Heart left ventricle (tissue), 16 donors: ENCODE measurements at places on chromosomes 1 and 21.
A peak's percentile ranks its signal among the peaks of the same experiment; 100 is the strongest.

DNA sequence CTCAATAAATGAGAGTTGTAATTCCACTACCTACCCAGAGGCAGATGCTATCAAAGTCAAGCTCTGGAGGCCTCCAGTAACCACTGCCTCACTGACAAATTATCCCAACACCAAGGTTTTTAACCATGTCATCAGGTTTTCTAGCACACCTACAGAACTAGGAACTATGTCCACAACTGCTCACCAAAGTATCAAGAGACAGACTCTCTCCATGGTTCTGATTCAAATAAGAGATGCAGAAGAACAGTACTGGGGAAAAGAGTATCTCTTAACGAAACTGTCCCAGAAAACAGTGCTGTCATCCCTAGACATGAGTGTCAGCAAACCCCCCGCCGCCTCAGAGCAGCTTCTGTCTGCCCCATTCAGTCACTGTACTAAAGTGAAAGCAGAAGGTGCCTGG lies 301.7 kb downstream of the OMA1 start:
- H3K27me3 ChIP-seq, result peaks cover 27% of the 10 kb centered on the region
- peaks cover 19% of the 10 kb centered on the region for H3K4me1 ChIP-seq
- no peak overlapping the region for H3K4me3 ChIP-seq
- H3K36me3 ChIP-seq, result no peaks in the 10 kb centered on the region
- no peak for DNase-seq
- H3K27ac ChIP-seq, result no peak overlapping the region

- no peaks in the 10 kb centered on the region for H3K36me3 ChIP-seq
- DNase-seq, result no peak
- no peaks in the 10 kb centered on the region for H3K27me3 ChIP-seq
- H3K27ac ChIP-seq, result no peak overlapping the region
- H3K4me1 ChIP-seq, result peaks cover 4% of the 10 kb centered on the region
Measured at GRCh38 chr1:74193908-74194307, 4.1 kb downstream of the LRRIQ3 start.

- no peak overlapping the region for H3K4me3 ChIP-seq
Measured at GRCh38 chr21:29641635-29642550, 297.9 kb downstream of the GRIK1 start.

DNA sequence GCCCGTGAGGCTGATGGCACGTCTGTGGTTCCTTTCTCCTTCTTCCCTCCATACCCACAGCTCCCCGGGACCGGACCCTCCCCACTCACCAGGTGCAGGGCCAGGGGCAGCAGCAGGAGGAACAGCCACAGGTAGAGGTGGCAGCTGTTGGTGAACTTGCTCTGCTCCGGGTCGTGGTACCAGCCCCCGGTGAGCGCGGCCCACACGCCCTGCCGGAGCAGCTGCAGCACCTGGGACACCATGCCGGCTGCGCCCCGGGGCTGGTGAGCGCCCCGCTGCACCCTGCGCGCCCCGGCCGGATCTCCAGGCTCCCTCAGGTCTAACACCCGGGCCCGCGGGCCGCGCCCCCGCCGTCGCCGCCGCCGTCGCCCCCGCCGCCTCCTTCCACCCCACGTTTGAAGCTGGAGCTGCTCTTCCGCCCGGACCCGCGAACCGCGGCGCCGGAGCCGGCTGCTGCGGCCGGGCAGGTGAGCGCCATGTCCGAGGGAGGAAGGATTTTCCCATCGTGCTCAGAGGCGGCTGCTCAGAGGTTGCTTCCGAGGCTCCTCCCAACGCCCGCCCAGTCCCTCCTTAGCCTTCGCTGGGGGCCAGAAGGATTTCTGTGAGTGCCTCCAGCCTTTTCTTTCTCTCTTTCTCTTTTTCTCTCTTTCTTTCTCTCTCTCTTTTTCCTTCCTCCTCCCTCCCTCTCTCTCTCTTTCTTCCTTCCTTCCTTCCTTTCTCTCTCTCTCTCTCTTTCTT lies at the start of gene PCNX2:
TSS of gene PCNX2 (minus strand) at position 489 of the 738 bp plus-strand sequence. CDS start at position 242, 247 bp downstream.
- peak; percentile 34 for DNase-seq
- peaks cover 6% of the 10 kb centered on the region for H3K27me3 ChIP-seq
- no peaks in the 10 kb centered on the region for H3K36me3 ChIP-seq
- no peak within 1 kb of the TSS for H3K27ac ChIP-seq
- H3K4me3 ChIP-seq, result peak within 1 kb of the TSS; percentile 61

- no peaks in the 10 kb centered on the region for H3K27me3 ChIP-seq
- H3K4me3 ChIP-seq, result peak overlapping the region; percentile 80
- peak overlapping the region; percentile 86 for H3K27ac ChIP-seq
- peaks cover 52% of the 10 kb centered on the region for H3K4me1 ChIP-seq
- H3K36me3 ChIP-seq, result no peaks in the 10 kb centered on the region
Measured at GRCh38 chr1:10475510-10475909, 760 bp downstream of the PEX14 start.

DNA sequence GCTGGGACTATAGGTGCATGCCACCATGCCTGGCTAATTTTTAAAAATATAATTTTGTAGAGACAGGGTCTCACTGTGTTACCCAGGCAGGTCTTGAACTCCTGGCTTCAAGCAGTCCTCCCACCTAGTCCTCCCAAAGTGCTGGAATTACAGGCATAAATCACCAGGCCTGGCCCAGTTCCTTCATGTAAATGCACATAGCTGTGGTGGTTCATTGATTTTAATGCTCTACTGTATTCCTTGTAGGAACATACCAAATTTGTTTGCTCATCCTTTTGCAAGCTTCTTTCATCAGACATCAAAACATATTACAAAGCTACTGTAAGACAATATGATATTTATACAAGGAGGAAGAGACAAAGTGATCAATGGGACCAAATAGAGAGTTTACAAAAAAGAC lies 237.5 kb upstream of the ESRRG start:
- no peaks in the 10 kb centered on the region for H3K27me3 ChIP-seq
- no peak for DNase-seq
- no peaks in the 10 kb centered on the region for H3K36me3 ChIP-seq
- no peak overlapping the region for H3K4me3 ChIP-seq
- no peaks in the 10 kb centered on the region for H3K4me1 ChIP-seq
- no peak overlapping the region for H3K27ac ChIP-seq

- DNase-seq, result no peak
- H3K27ac ChIP-seq, result no peak overlapping the region
- no peaks in the 10 kb centered on the region for H3K27me3 ChIP-seq
Measured at GRCh38 chr1:188551176-188551575, 1722.4 kb downstream of the PLA2G4A start.

- H3K36me3 ChIP-seq, result no peaks in the 10 kb centered on the region
- H3K4me3 ChIP-seq, result no peak overlapping the region
- H3K4me1 ChIP-seq, result peaks cover 5% of the 10 kb centered on the region
- no peak for DNase-seq
- H3K27ac ChIP-seq, result no peak overlapping the region
- H3K27me3 ChIP-seq, result peaks cover 8% of the 10 kb centered on the region
Measured at GRCh38 chr1:14367451-14367850, 231.0 kb upstream of the KAZN start.

DNA sequence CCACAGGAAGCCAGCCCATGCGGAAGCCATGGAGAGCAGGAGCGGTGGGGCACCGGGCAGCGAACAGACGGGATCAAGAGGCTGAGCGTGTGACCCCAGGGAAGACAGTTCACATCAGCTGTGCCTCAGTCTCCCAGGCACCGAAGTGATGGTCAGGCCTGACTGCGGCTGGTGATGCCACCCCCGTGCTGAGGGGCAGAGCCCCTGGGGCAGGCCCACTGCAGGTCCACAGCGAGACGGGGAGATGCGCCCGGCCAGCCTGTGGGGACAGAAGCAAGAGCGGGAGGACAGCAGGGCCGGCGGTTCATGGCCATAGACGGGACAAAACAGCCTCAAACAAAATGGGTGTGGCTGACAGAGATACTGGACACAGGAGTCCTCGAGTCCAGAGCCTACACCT lies 93.8 kb downstream of the RIPK4 start:
- H3K4me1 ChIP-seq, result no peaks in the 10 kb centered on the region
- H3K4me3 ChIP-seq, result no peak overlapping the region
- H3K36me3 ChIP-seq, result no peaks in the 10 kb centered on the region
- no peaks in the 10 kb centered on the region for H3K27me3 ChIP-seq
- DNase-seq, result no peak
- no peak overlapping the region for H3K27ac ChIP-seq

- no peaks in the 10 kb centered on the region for H3K4me1 ChIP-seq
- H3K36me3 ChIP-seq, result no peaks in the 10 kb centered on the region
- no peak overlapping the region for H3K27ac ChIP-seq
Measured at GRCh38 chr1:98732985-98733781, 71.7 kb downstream of the SNX7 start.

DNA sequence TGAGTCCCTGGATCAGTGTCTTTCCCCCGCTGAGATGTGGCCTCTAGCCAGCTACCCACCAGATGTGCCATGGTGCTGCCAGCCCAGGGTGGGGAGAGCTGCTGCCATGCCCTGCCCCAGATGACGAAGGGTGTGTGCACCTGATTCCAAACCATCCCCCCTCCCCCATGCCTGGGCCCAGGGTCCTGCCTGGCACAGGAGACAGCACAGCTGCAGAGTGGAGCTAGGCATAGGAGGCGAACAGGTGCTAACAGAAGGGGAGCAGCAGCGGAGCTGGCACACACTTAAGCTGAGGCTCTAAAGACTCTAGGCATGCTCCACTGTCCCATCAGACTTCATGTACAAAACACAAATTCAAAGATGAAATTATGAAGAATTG lies 9.0 kb upstream of the LDLRAP1 start:
- H3K27me3 ChIP-seq, result no peaks in the 10 kb centered on the region
- H3K4me3 ChIP-seq, result no peak overlapping the region
- H3K4me1 ChIP-seq, result no peaks in the 10 kb centered on the region
- H3K27ac ChIP-seq, result no peak overlapping the region

DNA sequence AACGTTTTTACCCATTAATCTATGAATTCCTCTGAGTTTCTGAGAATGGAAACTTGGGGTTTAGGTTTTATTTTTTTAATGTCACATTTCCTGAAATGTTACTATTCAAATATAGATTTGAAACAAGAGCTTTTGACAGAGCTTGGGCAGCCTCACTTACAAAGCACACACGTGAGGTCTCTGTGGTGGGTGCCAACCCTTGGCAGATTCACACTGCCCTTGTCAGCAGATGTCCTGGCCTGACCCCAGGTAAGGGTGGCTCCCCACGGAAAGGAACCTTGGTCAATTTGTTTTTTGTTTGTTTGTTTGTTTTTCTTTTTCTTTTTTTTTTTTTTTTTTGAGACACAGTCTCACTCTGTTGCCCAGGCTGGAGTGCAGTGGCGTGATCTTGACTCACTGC lies 53.5 kb downstream of the FAAP20 start:
- DNase-seq, result peak; percentile 20
- no peaks in the 10 kb centered on the region for H3K4me1 ChIP-seq
- H3K4me3 ChIP-seq, result no peak overlapping the region
- H3K27ac ChIP-seq, result no peak overlapping the region
- H3K27me3 ChIP-seq, result no peaks in the 10 kb centered on the region

DNA sequence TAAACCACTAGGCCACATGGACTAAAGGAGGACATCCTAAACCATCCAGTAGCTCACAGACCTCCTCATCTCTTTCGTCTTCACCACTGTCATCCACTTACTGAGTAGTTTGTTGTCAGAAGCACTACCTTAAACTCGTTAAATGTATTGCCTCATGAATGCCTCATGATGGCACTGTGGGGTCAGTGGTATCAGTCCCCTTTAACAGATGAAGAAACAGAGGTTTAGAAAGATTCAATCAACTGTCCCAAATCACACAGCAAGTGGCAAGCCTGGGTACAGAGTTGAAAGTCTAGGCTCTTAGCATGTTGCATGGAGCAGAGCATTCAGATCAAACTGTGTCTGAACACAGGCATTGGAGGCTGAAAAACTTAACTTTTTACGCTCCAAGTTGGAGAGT lies 183.6 kb upstream of the KIAA0040 start:
- H3K36me3 ChIP-seq, result no peaks in the 10 kb centered on the region
- DNase-seq, result no peak
- no peak overlapping the region for H3K27ac ChIP-seq
- no peak overlapping the region for H3K4me3 ChIP-seq
- no peaks in the 10 kb centered on the region for H3K27me3 ChIP-seq
- H3K4me1 ChIP-seq, result no peaks in the 10 kb centered on the region

GRCh38 chr1:161335796-161336195 lies 21.6 kb downstream of the SDHC start:
- H3K27ac ChIP-seq, result no peak overlapping the region
- H3K4me1 ChIP-seq, result no peaks in the 10 kb centered on the region
- DNase-seq, result no peak
- no peak overlapping the region for H3K4me3 ChIP-seq
- no peaks in the 10 kb centered on the region for H3K27me3 ChIP-seq

GRCh38 chr1:6600410-6601048 lies 2.1 kb downstream of the KLHL21 start:
- no peak for DNase-seq
- no peaks in the 10 kb centered on the region for H3K27me3 ChIP-seq
- peaks cover 33% of the 10 kb centered on the region for H3K36me3 ChIP-seq

- H3K4me1 ChIP-seq, result peaks cover 41% of the 10 kb centered on the region
- H3K27ac ChIP-seq, result no peak overlapping the region
- H3K36me3 ChIP-seq, result no peaks in the 10 kb centered on the region
- no peak overlapping the region for H3K4me3 ChIP-seq
- no peak for DNase-seq
- H3K27me3 ChIP-seq, result no peaks in the 10 kb centered on the region
Measured at GRCh38 chr1:66380452-66381212, 153.3 kb upstream of the SGIP1 start.

GRCh38 chr1:6037338-6037762 lies 8.3 kb upstream of the KCNAB2 start:
- H3K4me3 ChIP-seq, result no peak overlapping the region

DNA sequence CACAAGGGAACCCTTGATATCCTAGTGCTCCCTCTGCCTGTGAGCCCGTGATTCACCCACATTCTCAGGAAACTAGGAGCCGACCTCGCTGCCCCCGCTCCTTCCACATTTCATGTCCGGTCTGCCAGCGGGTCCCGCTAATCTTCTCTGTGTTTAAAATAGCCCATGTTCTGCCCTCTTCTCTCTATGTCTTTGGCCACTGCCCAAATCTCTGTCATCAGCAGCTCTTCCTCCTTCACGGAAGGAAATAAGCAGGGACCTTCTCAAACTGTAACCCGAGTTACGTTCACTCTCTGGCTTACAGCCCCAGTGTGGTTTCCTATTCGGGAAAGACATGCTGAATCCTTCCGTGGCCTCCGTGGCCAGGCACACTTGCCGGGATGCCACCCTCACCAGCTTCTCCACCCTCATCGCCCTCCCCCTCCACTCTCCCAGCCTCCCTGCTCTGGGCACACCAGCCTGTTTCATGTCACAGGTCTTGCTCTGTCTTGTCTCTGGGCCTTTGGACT lies 21.1 kb upstream of the UBXN10 start:
- peak; percentile 77 for DNase-seq
- no peak overlapping the region for H3K27ac ChIP-seq
- H3K36me3 ChIP-seq, result no peaks in the 10 kb centered on the region
- no peaks in the 10 kb centered on the region for H3K27me3 ChIP-seq
- H3K4me3 ChIP-seq, result no peak overlapping the region

GRCh38 chr1:226574591-226575435 lies 26.2 kb downstream of the STUM start:
- no peaks in the 10 kb centered on the region for H3K27me3 ChIP-seq
- no peaks in the 10 kb centered on the region for H3K36me3 ChIP-seq
- H3K27ac ChIP-seq, result no peak overlapping the region
- no peaks in the 10 kb centered on the region for H3K4me1 ChIP-seq

- no peaks in the 10 kb centered on the region for H3K36me3 ChIP-seq
- H3K27me3 ChIP-seq, result no peaks in the 10 kb centered on the region
- no peak overlapping the region for H3K27ac ChIP-seq
- DNase-seq, result no peak
Measured at GRCh38 chr1:209692296-209692695, 12.3 kb upstream of the HSD11B1 start.
